ENCODE measurements at places on chromosomes 12 and 14. TPM values are rescaled to one million over a fixed set of nuclear protein-coding genes. Genes with fewer than 3 reads are reported as not detected.

Gene RIN3
- 4.6 TPM for polyA plus RNA-seq

Gene SYNDIG1L
- 0.28 TPM for polyA plus RNA-seq

Gene STAB2
- polyA plus RNA-seq: 1.2 TPM

Gene SAMD15
- polyA plus RNA-seq: 9.8 TPM

DNA sequence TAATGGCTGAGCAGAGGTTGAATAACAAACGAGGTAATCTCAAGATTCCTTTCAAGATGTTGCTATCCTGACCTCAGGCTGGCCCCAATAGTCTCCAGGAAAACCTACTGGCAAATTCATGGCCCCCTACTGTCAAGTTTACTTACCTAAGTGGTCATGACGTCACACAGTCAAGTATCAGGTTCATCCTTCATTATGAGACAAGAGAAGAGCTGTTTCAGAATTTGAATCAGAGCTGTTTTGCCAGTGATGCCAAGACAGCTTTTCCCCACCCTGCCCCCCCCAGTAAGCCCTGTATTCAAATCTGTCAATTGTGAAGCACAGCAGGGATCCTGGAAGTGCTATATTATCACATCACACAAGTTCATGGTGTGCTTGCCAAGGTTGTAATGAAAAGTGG lies 509.6 kb downstream of the NOVA1 start:
- DNase-seq: no peak

DNA sequence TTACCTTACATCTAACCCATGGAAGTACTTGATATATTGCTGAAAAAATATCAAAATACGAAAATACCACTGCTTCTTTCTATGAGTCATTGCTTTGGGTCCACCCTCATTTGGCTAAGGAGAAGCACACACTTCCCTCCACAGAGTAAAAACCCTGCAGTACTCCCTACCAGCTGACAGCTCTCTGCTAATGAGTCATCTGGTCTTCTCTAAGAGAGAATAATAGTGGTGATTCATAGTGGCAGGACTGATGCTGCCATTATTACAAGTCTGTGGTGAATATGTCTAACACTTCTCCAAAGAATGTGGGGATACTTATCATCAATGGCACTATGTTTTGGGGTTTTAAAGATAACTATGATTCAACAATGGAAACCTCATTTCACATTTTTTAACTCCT lies 90.7 kb downstream of the PPFIA2 start:
- DNase-seq: no peak

DNA sequence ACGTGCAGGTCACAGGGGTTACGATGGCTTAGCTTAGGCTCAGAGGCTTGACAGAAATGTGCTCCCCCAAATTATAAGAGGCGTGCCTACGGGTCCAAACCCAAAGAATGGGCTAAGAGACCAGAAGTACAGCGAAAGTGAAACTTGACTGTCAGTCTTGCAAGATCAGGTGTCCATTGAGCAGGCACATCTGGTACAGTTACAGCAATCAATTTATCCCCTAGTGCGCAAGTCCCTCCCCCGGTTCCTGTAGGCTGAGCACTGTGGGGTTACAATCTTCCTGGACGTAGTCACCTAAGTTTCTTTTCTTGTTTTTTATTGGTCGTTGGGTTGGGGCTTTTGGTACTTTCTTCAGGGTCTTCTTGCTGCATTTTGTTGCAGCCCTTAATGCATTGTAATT lies 134.2 kb downstream of the UNC79 start:
- no peak for DNase-seq

- no peak for DNase-seq
These were observed 996.8 kb upstream of the TMEM132C start for GRCh38 chr12:127270193-127270592.

- no peak for DNase-seq
These were observed 20.1 kb upstream of the RTN1 start for GRCh38 chr14:59890676-59891075.

DNA sequence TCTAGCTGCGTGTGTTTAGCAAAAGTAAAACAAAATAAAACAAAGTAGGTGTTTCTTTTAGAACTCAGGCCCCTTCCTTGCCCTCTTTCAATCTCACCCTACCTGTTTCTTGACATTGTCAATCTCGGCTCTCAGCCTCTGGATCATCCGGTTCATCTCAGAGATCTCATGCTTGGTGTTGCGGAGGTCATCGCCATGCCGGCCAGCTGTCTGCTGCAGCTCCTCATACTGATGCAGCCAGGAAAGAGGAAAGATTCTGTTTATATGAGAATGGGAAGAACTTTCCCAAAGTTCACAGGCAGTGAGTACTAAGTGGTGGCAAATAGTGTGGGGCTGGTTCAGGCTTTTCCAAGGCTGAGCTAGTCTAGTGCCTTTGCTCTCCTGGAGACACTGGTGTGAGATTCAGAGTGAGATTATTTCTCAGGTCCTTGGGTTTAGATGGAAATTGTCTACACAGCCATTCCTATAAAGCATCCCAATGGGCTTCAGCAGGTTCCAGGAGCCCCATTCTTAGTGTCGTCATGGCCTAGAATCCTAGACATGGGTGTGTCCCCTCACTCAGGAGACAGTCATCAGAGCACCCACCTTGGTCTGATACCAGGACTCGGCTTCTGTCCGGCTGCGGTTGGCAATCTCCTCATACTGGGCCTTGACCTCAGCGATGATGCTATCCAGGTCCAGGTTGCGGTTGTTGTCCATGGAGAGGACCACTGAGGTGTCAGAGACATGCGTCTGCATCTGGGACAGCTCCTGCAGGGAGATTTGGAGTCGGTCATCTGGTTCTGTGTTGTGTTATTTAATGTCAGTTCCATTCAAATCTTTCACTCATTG lies 3.0 kb downstream of the KRT5 start:
- no peak for DNase-seq

GRCh38 chr12:48279601-48280000 lies 71.1 kb downstream of the ZNF641 start:
- DNase-seq: no peak

DNA sequence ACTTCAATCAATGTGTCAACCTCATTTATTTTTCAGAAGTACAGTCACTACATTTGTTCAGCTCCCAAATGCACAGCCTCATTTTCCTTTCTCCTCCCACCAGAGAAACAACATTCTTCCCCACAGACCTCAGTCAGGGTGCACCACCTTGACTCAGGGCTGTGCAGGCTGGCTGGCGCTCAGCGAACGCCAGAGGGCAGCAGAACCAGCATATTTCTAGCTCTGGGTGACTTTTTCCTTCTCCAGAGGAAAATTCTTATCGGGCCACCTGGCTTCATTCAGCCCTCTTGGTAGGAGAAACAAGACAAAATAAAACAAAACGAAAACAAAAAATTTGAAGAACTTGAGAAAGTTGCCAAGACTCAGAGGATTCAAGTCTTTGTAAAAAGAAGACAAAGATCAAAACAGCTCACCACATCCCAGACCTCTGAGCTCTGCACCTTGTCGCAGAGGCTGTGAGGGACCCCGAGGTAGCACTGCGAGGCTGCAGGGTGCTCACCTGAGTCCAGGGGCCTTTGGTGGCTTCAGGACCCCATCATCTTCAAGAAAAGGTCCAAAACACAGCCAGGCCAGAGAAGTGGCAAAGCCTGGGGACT lies 33.7 kb downstream of the PAH start:
- no peak for DNase-seq

DNA sequence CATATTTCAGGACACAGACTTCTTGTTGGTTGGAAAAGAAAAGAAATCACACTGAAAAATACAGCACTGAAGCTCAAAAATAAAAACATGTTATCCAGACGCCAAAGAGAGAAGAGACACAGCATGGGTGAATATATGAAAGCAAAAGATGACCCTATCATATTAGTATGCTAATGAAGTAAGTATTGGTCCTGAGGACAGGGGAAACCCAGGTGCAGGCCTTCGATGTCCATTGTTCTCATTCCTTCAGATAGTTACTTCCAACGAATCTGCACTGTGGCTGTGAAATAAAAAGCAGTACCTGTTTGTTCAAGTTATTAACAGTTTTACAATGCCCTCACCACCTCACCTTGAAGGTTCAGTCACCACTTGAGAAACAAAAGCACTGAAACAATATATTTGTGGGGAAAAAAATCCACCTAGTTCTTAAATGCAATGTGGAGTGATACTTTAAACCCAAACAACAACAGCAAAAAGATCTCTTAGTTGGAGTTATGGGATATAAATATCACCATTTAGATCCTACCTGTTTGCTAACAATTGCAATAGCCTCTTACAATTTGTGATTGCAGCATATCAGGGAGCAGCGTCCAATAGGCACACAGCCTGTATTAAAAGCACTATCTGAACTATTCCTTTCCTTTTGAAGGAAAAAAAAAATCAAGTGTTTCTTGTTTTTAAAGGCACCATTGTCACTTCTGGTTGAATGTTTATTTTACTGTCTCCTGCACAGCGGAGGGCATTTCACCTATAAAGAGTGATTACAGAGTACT lies 188.1 kb downstream of the BCAT1 start:
- DNase-seq: no peak

- DNase-seq: no peak
These were observed 10.1 kb downstream of the RNASE6 start for GRCh38 chr14:20791187-20791586.

All from right renal cortex interstitium (tissue), 3 donors.